ENCODE measurements at places on chromosomes 2 and 18.

DNA sequence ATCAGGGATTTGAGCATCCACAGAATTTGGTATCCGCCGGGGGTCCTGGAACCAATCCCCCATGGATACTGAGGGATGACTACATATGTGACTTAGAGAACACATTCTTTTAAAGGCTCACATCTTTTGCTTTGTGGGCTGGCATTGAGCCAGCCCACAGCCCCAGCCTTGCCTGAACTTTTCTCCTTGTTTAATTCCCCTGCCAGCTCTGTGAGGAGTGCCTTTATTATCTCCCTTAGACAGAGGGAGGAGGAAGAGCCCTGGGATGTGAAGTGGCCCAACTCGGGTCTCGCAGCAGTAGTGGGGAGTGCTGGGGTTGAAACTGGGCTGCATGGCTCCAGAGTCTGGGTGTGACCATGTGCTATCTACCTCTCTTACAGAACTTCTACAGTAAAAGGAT, 7.6 kb downstream of the TTC39C start:
- DNase-seq: no peak

- DNase-seq: no peak
These were observed 40.8 kb upstream of the SPAG16 start for GRCh38 chr2:213243189-213244044.

DNA sequence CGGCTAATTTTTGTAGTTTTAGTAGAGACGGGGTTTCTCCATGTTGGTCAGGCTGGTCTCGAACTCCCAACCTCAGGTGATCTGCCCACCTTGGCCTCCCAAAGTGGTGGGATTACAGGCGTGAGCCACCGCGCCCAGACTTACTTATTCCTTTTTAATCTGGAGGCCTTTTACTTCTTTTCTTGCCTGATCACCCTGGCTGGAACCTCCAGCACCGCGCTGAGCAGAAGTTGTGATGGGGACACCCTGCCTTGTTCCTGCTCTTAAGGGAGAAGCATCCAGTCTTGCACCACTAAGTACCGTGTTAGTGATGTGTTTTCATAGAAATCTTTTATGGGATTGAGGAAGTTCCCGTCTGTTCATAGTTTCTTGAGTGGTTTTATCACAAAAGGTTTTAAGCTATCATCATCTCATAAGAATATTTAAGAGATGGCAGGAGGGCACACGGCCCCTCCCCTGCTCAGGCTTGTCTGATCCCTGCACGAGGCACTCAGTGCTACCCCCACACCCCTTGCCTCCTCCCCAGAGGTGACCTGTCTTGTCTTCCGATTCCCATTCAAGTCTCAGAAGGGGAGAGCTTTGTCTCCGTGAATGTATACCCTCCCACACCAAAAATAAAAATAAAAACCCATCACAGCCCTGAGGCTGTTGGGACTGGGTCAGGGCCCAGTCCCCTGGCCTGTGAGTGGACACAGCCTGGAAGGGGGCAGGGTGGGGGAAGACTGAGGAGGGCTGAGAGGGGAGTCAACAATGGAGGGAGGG, 65.3 kb upstream of the SMAD7 start:
- DNase-seq: no peak

- no peak for DNase-seq
These were observed 417.9 kb downstream of the TGIF1 start for GRCh38 chr18:3867864-3868311.

DNA sequence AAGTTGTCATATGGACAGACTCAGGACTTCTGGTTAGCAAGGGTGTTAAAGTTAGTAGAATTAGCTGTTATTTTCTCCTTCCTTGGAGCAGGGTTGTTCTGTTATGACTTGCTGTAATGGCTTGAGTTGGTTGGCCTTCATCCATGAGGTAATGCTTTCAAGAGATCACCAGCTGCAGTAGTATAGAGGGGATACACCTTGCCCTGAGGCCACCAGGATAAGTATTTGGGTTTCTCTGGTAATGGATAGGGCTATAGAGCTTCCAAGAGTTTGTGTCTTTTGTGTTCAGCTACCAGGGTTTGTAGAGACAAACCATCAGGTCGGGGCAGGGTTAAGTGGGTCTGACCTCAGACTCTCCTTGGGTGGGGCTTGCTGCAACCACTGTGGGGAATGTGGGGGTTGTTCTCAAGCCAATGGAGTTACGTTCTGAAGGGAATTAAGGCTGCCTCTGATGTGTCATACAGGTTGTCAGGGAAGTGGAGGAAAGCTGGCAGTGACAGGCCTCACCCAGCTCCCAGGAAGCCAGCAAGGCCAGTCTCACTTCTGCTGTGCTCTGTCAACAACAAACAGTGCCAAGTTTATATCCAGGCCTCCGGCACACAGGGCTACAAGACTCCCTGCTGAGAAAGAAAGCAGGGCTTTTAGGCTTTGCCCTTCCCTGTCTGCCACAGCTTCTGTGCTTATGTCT, 356.6 kb downstream of the SPAG16 start:
- DNase-seq: no peak

DNA sequence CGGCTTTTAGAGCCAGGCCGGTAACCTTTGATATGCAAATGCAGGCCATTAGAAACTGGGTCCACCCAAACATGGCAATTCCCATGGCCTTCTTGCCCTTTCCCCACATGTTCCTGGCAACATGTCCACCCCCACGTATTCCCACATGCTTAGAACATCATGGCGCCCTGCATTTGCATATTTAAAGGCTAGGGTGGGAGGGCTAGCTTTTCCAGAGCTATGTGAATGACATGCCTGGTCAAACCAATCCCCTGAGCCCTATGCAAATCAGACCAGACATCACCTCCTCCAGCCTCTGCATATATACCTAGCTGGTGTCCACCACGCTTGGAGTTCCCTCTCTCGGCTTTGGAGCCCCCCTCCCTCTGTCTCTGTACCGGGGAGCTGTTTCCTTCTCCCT, 481.9 kb downstream of the CDH2 start:
- no peak for DNase-seq

All from GM06990 (cell line).